ENCODE measurements at places on chromosomes 2 and 18.

DNA sequence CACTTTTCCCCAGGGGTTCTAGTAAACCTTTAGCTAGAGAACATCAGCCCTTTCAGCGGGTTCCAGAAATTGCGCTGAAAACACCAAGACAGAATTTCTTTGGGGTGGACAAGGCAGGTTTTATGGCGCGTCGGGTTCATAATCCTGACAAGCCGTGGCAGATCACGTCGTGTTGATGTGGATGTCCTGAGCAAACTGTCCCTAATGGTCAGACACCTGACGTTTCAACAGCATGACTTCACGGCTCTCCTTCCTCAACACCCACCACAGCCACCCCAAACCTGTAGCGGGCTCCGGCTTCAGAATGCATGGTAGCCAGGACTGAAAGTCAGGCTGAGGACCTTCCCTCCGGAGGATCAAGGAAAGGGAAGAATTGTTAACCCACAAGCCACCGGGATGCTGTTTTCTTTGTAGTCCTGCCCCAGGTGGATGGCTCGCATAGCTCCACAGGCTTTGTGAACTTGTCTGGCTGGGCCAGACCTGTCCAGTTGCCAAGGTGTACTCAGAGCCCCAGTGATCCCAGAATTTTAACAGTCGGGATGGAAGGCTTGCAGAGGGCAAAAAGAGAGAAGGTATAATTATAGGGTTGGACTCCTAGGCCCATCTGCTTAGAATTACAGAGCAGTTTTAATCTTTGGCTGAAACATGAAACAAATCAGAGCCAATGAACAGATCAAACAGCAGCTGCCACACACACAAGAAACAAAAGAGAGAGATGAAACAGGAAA is 1.5 kb downstream of the APCDD1 start:
- DNase-seq, result no peak

DNA sequence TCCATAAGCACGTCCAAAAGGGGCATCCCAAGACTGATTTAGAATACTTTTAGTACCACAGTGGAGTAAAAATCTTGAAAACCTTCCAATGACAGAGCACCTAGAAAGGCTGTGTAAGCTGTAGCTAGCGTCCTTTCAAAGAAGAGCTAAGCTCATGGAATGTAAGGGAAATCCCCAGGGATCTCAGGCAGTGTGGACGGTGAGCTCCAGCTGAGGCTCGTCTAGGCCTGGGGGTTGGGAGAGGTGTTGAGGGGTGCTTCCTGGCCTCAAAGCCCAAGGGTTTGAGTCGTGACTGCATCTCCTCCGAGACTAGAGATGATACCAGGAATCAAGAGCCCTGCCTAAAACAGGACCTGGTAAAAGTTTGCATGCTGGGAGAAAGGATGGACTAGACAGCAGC is 7.6 kb downstream of the CTIF start:
- no peak for DNase-seq

DNA sequence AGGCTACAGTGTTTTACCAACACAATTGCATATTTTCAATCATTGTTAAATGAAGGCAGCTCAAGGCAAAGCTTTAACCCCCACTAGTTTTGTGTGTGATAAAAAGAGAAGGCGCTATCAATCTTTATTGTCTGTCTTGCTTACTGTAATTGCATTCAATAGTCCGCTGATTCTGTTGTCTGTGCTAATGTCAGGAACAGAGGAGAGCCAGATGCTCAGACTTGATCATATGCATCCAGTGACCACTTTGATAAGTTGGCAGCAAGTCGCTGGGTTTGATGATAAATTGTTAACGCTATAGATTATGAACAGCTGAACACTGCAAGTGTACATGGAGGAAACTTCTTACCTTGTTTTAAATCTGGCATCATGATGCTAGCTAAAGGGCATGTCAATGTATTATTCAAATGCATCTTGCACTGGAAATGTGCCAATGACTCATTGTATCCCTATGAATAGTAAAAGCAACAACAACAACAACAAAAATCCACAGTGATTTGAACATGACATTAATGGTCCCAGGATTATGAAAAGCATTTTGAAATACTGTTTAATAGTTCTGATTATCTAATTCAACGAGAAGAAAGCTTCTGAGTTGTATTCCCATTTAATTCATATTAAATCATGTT is 423.5 kb upstream of the FANCL start:
- DNase-seq, result no peak

DNA sequence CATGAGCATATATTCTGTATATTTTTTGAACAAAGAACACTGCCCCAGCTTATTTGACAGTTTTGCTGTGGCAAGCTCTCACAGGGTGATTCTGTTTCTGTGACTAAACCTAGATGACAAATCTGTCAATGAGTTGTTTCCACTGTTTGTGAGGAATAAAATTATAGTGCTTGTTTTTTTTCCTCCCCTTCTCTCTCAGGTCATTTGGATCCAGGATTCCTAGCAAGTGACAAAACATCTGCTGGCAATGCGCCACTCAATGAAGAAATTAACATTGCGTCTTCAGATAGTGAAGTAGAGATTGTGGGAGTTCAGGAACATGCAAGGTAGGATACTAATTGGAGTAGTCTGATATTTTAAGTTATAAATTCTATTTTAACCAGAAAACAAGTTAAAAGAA is 149.3 kb downstream of the HAUS1 start:
- no peak for DNase-seq

DNA sequence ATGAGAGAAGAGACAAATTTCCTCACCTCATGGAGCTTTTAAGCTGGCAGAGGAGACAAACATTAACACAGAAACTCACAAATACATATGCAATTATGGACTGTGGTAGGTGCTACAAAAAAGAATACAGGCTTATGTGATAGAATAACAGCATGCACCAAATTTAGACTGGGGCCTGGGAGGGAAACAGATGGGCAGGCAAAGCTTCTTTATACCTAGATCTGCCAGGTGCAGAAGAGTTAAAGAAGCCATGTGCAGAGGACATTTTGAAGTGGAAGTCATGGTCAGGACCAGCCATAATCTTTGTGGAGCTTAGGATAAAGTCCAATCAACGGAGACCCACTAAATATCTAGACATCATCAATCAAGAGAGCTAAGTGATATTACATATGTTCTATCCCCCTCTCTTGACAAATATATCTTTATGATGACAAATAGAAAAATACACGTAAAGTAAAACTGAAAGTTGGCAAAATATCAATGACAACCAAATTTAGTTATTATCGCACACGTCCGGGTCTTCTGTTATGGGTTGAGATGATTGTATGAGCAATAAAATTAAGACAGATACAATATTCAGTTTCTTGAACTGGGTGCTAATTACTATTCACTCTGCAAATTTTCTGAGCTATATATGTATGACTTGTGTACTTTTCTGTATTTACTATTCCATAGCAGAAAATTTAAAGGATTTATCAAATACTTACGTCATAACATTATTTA is 44.1 kb downstream of the CD28 start:
- DNase-seq, result no peak

DNA sequence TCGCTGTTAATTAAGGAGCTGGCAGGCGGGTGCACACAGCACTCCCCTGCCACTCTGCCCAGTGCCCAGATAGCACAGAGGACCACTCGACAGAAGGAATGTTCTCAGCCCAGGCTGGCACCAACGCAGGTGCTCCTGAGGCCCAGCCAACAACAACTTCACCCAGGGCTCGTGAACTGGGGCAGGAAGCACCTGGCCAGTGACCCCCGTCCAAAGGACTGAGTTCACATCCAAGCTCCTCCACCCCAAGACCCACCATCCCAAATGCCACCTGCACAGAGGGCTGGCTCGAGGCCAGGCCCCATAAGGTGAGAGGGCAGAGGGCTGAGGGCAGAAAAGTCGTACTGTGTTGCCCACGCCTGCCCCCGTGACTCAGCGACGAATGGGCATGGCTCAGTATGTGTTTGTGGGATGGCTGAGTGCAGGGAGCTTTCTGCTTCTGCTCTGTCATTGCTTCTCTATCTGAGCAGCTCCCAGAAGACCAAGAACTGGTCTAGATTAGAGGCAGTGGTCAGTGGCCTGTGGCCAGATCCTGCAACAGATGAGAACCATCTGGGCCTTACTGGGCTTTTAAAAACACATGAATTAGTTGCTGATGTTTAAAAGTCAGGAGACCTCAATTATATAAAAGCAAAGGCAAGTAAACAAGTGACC is 68.4 kb downstream of the POLR1A start:
- peak; percentile 42 for DNase-seq

DNA sequence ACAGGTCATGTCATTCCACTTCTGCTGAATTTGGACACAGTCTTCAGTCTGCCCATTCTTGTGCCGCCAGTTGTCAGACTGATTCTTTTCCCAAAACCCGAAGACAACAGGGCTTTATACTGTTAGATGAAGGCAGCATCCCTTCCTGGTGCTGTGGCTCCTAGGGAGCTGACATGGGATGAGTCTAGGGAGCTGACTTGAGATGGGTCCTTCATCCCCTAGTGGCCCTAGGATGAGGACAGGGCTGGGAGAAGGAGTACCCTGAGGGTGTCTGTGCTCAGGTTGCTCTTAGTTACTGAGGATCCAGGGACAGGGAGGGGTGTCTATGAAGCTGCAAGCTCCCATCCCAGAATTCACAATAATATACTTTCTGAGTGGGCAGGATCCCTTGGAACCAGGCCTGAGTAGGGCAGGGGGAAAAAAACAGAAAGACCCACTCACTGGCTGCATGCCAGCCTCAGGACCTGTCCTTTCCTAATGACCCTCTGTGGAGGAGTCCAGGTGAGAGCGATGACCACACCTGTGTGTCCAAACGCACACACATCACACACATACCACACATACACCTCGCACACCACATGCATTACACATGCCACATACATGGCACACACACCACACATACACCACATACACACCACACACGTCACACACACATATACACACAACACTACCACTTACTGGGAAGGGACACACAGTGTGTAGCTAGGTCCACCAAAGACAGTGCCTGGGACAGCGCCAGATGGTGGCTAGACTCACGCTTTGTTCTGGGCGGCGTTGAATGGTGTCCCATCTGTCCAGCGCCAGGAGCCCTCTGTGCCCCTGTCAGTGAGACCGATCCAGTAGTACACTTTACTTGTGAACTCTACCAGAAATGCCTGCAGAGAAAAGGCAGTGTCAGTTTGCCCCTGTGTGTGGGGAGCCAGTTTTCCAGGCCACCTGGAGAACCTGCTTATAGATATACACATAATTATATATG is 11.1 kb downstream of the CLEC4F start:
- no peak for DNase-seq

DNA sequence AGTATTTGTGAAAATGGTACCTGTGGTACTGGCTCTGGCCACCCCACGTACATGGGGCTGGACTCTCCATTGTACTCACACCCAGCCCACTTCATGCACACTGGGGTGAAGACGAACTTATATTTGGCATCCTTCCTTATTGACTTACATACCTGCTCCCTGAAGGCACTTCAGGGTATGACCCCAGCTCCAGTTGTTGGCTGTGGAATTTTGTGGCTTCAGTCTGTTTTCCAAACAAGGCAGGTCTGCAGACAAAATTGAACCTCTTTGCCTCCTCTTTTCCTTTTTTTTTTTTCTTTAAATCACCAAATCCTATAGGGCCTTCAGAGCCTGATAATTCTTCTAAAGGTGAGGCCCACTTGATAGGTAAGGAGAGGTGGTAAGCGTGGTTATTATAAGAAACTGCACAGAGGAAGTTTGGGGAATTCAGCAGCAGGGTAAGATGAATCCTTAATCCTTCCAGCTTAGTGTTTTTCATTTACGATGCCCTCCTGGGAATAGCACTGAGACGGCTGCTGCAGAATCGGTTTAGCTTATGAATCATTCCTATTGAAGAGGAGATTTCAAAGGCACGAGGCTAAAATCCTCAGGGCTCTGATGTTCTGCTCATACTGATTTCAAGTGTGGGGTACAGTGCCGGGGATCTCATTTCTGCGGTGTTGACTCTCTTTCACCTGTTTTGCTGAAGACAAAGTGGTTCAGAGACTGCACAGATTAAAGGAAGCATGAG is 55.2 kb downstream of the KIF5C start:
- no peak for DNase-seq

DNA sequence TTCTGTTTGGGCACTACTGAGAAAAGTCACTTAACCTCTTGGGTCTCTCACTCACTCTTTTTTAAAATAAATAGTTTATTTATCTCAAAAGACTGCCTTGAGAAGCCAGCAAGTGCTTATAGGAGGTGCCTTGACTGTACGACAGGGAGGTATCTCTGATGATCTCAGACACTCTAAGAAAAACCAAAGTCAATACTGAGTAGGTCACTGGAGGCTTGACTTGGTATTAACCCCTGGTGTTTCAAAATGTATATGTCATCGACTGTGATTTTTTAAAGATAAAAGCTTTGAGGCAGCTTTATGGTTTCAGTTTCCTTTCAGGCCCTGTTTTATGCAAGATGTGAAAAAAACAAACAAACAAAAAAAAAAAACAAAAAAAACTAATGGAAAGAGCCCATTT is 33.7 kb downstream of the MREG start:
- DNase-seq, result peak; percentile 16

- no peak for DNase-seq
Measured at GRCh38 chr18:76431437-76432273, 63.4 kb downstream of the ZNF516 start.

DNA sequence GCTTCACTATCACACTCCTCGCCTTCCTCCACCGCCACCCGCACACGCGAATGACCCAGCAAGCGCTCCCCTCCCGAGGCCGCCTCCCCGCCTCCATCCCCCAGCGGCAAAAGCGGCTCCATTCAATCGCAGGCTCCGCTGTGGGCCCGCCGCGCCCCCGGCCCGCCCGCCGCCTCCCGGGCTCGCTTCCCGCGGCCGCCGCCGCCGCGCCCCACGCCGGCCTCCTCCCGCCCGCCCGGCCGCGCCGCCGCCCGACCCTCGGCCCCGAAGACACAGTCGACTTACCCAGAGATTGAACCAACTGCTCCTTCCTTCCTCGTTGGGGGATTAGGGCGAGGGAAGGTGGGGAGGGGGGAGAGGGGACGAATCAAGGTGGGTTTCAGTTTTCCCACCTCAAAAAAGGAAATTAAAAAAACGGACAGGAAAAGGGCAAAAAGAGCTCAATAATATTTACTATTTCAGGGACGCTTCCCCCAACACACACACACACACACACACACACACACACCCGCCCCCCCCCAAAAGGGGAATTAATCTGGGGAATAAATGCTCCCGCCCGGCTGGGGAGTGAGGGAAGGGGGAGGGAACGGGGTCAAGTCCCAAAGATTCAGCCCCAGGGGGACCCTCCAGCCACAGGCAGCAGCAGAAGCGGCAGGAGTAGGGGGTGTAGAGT is 743 bp downstream of the XPO1 start:
- peak; percentile 39 for DNase-seq

GRCh38 chr2:121911036-121911435 is 155.6 kb downstream of the TSN start:
- no peak for DNase-seq

- no peak for DNase-seq
Measured at GRCh38 chr2:127145280-127145895, 38.4 kb upstream of the BIN1 start.
